ENCODE measurements at places on chromosomes 13 and 19. TPM values are rescaled to one million over a fixed set of nuclear protein-coding genes. Genes with fewer than 3 reads are reported as not detected.

DNA sequence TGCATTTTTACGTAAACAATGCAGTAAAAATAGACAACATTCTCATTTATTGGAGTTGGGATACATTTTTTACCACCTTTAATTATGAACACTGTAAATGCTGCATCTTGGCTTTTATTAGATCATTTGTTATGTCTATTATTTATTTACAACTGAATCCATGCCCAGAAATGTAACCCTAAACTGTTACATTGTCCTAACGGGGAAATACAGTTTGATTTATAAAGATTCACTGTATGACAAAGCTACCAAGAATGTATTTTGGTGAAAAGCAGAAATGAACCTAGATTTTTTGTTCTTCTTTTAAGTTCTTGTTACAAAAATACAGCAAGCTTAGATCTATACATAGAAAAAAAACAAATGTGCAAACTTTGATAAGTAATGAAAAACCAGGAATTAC is 1.1 kb downstream of the METTL21C start:
- peaks cover 7% of the 10 kb centered on the region for H3K4me1 ChIP-seq
- no peak overlapping the region for H3K27ac ChIP-seq
- no peaks in the 10 kb centered on the region for H3K36me3 ChIP-seq
- no peak overlapping the region for H3K4me3 ChIP-seq

DNA sequence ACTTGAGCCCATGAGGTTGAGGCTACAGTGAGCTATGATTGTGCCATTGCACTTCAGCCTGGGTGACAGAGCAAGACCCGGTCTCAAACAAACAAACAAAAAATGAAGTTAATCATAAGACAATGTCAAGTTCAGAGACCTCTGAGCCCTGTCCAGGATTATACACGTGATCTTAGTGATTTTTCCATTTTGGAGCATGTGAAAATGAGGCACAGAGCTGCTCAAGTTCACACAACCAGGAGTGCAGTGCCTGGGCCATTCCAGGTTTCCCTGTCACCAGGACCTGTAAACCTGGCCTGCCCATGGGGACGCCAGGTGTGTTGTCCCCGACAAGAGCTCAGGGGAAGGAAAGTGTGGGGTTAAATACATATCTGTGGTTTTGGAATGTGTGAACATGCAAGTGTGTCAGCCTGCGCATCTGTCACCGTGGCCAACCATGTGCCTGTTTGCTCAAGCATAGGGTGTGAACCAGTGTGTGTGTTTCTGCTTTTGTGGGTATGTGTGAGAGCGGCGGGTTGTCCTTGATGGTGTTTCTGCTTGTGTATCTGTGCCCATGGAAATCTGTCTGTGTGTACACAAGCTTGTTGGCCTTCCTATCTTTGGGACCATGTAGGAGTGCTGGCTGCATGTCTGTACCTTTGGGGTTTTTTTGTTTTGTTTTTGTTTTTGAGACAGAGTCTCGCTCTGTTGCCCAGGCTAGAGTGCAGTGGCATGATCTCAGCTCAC is 1.5 kb upstream of the FXYD1 start:
- H3K4me3 ChIP-seq, result no peak overlapping the region
- peaks cover 18% of the 10 kb centered on the region for H3K4me1 ChIP-seq
- peaks cover 39% of the 10 kb centered on the region for H3K27me3 ChIP-seq
- no peak overlapping the region for H3K27ac ChIP-seq
- no peak for DNase-seq
- H3K36me3 ChIP-seq, result no peaks in the 10 kb centered on the region

DNA sequence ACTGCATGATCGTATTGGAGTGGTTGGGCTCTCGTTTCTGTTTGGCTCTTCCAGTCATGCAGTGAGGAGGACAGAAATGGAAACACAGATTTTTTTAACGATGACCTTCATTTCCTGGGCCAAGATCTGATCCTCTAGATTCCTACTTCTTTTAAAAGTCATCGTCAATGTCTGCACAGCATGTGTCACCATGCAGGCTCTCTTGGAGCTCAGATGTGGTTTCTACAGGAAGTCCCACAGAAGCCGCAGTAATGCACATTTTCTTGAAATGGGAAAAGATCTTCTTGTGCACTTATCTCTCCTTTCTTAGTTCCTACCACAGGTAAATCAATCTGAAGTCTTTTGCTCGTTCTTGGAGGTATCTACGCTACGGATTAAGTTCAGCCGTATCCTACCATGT is 626.9 kb downstream of the EFNB2 start:
- no peaks in the 10 kb centered on the region for H3K36me3 ChIP-seq
- H3K4me1 ChIP-seq, result peaks cover 4% of the 10 kb centered on the region
- no peak overlapping the region for H3K4me3 ChIP-seq
- DNase-seq, result no peak
- no peaks in the 10 kb centered on the region for H3K27me3 ChIP-seq

- H3K27ac ChIP-seq, result no peak overlapping the region
- H3K36me3 ChIP-seq, result no peaks in the 10 kb centered on the region
- no peak overlapping the region for H3K4me3 ChIP-seq
These were observed 300.1 kb downstream of the COG6 start for GRCh38 chr13:39955560-39955959.

DNA sequence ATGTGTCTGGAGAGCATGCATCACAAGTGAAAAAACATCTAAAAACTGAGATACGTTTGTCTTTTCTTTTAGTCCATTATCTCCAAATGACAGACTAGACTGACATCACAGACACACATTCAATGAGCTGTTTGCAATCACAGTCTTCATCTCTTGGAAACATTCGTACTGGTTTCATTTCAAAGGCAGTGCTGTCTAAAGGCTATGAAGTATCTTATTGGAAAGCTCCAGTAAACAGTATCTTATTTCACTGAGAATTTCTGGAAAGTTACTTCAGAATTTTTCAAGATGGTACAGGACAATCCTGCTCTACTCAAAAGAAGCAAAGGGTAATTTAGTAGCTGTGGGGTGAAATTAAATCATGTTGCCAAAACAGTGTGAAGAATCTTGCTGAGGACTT is 53.5 kb upstream of the TNFRSF19 start:
- peaks cover 7% of the 10 kb centered on the region for H3K27me3 ChIP-seq
- H3K4me1 ChIP-seq, result peaks cover 18% of the 10 kb centered on the region
- H3K27ac ChIP-seq, result no peak overlapping the region
- DNase-seq, result no peak

The ICAM5 gene
- total RNA-seq, result not detected

DNA sequence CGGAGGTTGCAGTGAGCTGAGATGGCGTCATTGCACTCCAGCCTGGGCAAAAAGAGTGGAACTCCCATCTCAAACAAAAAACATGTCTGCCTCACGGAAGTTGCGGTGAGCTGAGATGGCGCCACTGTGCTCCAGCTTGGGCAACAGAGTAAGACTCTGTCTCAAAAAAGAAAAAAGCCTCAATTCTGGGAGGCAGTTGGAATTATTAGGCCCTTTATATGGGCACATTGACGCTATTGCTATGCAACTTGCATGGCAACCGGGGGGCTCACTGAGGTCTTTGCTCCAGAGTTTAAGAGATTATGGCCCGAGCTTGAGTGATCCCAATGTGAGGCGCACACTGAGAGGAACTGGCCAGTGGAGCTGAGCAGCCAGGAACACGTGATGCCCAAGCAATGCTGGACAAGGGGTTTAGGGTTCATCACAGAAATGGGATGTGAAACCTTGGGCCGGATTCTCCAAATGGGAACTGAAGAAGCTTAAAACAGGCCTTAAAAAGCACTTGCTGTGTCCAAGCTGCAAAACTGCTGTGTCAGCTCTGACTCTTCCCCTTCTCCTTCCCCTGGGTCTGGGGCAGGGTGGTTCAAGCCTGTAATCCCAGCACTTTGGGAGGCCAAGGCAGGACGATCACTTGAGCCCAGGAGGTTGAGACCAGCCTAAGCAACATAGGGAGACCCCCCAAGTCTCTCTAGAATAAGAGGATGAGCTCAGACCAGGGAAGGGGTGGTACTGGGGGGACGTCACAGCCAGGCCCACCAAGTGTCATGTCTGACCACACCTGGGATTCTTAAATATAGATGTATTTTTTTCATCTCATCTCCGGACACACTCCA is 2.5 kb downstream of the FTL start:
- no peak for DNase-seq
- H3K27ac ChIP-seq, result peak overlapping the region; percentile 98
- peak overlapping the region; percentile 100 for H3K4me3 ChIP-seq
- peaks cover 25% of the 10 kb centered on the region for H3K36me3 ChIP-seq

The CLEC4G gene
- total RNA-seq, result not detected

The HSPB6 gene
- total RNA-seq, result 0.33 TPM

The SULT2A1 gene
- not detected for total RNA-seq

The LSM4 gene
- 150 TPM for total RNA-seq

DNA sequence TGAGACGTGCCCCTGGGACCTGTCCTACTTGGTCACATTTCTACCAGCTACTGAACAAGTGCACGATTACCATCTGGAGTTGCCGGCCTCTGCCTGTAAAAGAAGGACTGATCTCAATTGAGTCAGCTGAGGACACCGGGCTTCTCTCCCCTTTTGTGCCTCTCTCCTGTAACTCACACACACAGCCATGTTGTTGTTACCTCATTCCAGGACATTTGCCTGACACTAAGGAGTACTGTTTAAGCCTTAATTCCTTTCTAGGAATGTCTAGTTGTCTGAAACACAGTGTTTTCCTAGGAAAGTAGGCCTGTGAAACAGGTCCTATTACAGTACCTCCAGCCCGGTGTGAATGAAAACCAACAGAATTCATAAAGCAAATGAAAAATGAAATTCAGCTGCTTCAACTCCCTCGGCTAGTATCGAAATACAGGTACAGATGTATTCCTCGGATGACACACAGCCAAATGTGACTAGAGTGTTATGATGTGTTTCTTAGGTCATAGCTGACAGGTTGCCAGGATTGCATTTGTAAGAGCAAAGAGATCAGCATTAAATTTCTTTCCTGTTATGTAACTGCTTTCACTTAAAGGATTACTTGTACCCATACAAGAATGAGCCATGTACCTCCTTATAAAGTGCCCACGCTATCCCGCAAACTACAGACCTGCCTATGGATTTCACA is 152.0 kb upstream of the IRS2 start:
- H3K36me3 ChIP-seq, result no peaks in the 10 kb centered on the region
- no peaks in the 10 kb centered on the region for H3K4me1 ChIP-seq
- H3K4me3 ChIP-seq, result no peak overlapping the region

Data from progenitor cell of endocrine pancreas (in vitro differentiated cells).